Stimulated activated naive CD4-positive, alpha-beta T cell treated with Interleukin-2 at 50 U/mL for 16 hours (primary cell): ENCODE measurements at places on chromosomes 5 and 9.

- peak; percentile 90 for DNase-seq
Measured at GRCh38 chr5:100535060-100536005, at the start of gene FAM174A. FAM174A (plus strand) TSS chr5:100535374; CDS start chr5:100535531, 157 bp downstream.

DNA sequence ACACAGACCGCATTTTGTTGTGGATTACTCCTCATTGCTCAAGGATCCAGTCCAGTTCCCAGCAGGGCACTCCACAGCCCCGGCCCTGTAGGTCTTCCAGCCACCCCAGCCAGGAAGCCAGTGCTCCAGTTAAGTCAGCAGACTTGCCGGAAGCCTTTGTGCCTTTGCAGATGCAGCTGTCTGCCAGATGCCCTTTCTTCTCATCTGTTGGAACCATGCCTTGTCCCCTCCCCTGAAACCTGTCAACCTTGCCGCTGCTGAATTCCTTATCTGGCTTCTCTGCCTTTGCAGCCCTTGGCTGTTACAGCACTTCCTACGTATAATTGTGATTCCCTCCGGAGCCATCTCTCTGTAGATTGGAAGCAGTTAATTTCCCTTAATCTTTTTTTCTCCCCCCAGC lies 28.4 kb downstream of the PSAT1 start:
- DNase-seq, result no peak

DNA sequence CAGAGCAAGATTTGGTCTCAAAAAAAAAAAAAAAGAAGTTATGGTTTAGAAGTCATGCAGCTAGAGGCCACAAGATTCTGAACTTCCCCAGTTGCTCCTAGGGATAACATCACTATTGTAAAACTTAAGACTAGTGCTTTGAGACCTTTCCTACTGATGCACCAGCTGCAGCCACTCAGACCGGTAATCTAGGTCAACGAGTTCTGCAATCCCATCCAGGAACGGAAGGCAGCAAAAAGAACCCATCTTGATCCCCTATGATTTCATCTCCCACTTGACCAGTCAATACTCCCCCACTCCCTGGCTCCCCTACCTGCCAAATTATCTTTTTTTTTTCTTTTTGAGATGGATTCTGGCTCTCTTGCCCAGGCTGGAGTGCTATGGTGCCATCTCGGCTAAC lies 46.9 kb upstream of the TTC39B start:
- no peak for DNase-seq

DNA sequence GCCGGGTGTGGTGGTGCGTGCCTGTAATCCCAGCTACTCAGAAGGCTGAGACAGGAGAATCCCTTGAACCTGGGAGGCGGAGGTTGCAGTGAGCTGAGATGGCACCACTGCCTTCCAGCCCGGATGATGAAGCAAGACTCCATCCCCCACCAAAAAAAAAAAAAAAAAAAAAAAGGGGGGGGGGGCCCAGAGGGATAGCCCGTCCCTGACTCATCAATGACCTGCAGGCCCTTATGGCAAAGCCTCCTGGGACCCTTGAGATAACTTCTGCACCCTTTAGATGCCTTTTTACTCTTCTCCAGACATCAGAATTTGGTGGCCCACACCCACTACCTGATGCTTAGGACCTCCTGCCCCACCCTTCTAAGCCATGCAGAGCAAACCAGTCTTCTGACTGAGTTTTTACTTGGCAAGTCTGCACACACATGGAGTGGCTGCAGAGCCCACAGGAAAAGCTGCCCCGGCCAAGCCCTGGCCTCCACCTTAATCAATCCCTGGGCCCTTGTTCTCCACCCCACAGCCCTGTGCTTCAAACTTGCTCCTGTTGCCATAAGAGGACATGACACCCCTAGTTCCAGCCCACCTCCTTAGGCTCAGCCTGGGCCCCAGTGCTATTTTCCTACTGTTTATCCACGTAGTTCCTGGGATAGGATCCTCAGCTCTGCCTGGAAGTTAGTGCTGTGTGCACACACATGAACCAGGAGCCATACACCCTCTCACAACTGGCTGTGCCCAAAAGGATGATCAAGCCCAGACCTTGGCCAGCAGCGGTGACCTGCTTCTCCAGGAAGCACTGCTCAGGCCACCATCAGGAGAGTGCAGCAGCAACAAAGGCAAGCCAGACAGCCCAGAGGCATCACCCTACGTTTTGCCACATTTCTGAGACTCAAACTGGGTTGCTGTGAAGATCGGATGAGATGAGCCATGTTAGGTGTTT lies 5.1 kb downstream of the MGAT1 start:
- DNase-seq, result no peak

DNA sequence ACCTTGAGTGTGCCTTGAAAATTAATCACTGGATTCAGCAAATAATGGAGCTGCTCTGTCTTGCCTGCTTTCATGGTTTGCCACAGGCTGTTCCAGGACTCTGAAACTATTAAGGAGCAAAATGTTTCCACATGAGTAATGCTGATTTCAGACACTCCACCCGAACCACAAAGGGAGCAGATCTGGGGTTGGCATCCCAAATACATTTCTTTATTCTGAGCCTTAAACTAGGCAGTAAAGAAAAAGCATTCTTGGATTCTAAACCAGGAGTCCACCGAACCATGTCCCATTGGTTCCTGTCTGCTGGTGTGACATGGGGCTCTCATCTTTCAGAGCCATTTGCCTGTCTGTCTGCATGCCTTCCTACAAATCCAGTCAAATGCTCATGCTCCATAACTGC lies 10.1 kb upstream of the C1QTNF3 start:
- no peak for DNase-seq

DNA sequence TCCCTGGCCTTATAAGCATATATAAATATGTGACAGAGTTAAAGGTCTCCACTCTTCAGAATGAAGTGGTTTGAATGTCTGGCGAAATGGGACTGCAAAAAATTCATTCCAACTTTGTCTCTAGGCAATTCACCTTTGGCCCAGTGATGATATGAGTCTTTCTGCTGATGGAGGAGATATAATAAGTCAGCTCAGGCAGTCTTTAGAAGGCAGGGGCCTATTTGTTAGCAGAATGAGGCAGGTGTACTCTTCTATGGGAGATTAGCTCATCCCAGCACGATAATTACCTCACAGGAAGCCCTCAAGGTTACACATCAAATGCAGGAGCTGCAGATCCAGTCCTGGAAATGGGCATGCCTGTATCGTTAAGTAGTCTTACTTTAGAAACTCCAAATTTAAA lies 300.5 kb downstream of the NR2F1-AS1 start:
- no peak for DNase-seq

DNA sequence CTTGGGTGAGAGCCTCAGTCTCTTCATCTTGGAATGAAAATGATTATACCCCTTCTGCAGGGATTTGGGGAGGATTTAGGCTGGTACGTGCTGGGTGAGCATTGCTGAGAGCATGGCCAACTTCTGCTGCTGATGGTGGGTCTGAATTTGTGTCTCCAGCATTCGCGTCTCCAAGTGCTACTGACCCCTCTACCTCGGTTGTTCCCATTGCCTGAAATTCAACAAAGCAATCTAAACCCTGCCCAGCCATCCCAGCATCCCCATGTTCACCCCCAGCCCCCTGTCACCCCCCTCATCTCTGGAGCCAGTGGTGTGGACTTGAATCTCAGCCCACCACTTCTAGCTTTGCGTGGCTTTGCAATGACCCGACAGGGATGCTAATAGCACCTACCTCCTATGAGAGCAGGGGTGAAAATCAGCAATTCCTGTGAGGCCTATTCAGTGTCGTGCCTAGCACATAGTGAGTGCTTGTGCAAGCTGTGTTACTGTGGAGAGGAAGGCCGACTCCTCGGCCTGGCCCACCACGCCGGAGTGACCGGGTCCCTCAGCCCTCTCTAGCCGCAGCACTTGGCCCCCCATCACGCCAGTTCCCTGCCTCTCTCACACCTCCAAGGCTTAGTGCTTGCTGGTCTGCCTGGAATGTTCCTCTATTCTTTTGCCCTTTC lies 43.4 kb upstream of the SH3PXD2B start:
- no peak for DNase-seq

DNA sequence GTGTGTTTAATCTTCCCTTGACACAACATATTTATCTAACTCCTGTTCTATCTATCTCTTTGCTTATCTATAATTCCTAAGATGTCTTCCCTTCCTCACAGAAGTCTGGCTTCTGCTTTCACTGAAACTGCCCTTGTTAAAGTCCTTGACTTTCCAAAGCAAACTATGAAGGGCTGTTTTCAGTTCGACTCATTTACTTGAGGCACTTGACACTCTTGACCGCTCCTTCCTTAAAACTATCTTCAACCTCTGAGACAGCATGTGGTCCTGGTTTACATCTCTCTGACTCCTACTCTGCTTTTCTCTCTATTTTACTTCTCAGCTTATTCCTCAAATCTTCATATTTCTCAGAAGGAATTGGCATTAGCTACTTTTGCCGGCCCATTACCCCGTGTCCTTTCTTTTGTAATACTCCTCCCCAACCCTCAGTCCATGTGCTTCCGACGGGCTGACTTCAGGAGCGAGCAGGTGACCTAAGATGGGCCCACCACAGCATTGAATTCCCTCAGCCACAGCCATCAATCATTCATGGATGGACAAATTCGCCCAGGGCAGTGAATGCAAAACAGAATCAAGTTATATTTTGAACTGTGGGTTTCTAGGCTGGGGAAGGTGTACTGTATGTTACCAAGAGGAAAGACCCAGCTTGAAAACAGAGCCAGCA lies 1089.2 kb downstream of the PTPRD start:
- DNase-seq, result no peak

GRCh38 chr5:132962429-132963021 lies 909 bp downstream of the AFF4 start:
- DNase-seq, result no peak
